ENCODE measurements at places on chromosomes 3 and 15.
A peak's percentile ranks its signal among the peaks of the same experiment; 100 is the strongest.

- DNase-seq, result peak; percentile 30
Measured at GRCh38 chr3:43287500-43287873, 1.1 kb downstream of the SNRK start.

DNA sequence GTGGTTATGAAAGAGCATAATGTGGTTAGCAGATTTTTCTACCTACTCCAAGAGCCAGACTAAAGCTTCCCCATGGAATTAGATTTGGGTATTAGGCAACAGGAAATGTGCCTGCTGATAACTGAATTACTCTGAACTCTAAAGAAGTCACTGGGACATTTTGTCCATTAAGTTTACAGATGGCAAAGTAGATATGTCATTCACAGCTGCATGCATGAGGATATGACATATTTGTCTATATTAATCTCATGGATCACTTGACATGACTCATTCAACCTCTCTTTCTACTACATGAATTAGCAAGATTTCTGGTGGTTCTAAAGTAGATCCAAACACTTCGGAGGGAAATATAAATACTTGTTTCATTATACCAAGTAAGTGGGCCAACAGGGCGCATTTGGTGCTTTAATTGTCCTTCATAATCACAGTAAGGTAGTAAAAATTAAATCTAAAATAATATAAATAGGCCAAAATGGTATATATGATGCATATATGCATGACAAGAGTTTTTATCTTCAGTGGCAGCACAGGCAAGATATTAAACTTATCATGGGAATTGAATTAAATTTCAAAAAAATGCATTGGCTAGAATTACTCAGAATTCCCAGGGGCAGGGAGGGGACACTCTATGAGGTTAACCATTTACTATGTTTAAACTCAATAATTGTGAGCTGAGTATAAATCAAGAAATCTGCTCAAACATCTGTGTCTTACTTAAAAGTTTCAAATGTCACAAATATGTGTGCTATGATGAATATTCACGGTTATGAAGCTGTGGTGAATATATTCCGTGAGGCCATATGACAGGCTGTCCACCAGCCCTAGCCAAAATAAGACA lies 365.3 kb upstream of the KCNMB2 start:
- peak; percentile 40 for DNase-seq

- DNase-seq, result peak; percentile 69
Measured at GRCh38 chr3:89098964-89099585, 8.3 kb upstream of the EPHA3 start.

DNA sequence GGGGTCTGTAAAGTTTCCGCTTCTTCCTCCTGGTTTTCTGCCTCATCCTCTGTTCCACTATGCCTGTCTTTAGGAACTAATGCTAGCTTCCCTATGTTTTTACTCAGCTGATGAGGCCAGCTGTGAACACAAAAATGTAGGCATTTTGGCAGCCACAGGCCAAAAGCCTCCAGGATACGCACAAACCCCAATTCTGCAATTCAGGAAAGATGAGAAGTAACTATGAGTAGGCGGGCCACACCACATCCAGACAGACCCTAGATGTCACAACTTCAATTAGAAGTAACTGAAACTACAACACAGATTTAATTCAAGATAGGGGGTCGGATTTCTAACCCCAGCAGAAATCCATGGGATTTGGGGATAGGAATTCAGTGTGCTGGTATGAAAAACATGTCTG lies 11.9 kb downstream of the CA12 start:
- no peak for DNase-seq

- no peak for DNase-seq
Measured at GRCh38 chr3:74839566-74839965, 225.1 kb upstream of the CNTN3 start.

DNA sequence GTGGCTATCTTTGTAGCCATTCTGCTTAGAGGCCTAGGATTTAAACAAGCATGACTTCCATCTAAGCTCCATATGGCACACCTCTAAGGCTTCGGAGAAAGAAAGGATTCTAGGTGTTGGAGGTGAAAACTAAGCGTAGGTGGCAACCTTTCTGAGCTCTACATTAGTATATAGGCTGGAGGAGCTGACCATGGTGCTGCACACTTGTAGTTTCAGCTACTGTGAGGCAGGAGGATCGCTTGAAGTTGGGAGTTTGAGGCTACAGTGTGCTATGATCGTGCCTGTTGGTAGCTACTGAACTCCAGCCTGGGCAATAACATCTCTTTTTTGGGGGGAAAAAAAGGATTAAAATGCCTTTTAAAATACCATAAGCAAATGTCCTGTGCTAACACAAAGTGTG lies 7.4 kb downstream of the EAF1 start:
- DNase-seq, result no peak

DNA sequence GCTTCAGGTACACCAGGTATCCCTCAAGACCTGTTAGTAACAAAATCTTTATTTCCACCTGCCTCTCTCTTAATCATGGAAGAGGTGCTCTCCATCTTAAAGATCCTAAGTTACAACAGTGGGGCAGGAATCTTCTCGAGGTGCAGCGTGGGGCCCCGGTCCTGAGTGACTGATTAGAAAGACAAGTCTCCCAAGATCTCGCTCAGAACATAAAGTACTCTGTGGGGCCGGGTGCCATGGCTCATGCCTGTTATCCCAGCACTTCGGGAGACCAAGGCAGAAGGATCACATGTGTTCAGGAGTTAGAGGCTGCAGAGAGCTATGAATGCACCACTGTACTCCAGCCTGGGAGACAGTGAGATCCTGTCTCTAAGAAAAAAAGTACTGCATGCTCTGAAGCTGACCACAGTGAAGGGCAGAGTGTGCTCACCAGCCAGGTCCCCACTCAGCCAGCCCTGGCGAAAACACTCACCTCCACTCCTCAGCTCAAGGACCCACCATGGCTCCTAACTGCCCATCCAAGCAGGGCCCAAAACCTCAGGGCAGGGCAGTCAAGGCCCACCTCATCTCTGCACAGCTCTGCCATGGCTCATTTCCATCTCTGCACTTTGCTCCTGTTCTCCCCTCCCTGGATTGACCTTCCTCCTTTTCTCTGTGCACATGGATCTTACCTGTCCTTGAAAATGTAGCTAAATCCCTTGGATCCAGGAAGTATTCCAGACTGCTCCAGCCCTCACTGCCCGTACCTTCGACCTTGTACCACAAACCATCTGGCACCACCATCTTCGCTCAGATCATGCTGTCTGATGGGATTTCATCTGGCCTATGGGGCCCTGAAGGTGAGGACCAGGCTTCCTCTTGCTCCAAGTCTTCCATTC lies 7.1 kb downstream of the SEMA7A start:
- no peak for DNase-seq

Measured in RKO (cell line).